ENCODE measurements at places on chromosomes 4 and X.

DNA sequence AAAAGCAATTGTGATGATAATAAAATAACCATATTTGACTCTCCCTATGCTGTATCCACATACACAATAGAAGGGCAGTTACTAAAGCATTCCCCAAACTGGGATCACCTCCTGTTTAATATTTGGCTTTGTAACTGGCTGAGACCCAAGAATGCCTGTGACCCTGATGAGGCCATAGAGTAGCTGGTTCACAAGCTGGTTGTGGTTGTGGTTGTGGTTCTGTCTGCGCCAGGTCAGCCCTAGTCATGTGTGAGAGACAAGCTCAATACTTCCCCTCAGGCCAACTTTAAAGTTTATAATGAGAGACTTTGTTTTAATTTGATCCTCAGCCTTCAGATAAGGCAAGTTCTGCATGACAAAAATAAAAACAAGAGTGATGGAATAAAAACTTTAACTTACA lies 209.9 kb downstream of the PARM1 start:
- DNase-seq: no peak

DNA sequence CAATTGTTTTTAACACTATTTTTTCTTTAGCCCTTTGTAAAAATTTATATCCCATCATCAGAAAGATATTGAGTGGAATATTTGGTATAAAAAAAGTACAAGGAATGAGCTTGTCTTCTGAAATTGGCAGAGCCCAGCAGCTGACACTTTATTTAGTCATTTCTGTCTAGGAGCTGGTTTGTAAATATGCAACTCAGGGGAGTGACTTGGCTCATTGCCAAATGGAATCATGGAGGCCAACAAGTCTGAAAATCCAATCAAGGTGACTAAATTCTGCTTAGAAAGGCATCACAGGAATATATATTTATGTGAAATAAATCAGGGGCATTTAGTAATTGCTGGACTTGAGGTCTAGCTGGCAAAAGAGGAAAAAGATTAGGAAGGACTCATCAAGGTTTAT lies 74.4 kb downstream of the OTC start:
- no peak for DNase-seq

GRCh38 chr4:100014616-100015015 lies 64.5 kb upstream of the H2AZ1 start:
- DNase-seq: no peak

- no peak for DNase-seq
Measured at GRCh38 chr4:22434895-22435294, 81.0 kb downstream of the ADGRA3 start.

DNA sequence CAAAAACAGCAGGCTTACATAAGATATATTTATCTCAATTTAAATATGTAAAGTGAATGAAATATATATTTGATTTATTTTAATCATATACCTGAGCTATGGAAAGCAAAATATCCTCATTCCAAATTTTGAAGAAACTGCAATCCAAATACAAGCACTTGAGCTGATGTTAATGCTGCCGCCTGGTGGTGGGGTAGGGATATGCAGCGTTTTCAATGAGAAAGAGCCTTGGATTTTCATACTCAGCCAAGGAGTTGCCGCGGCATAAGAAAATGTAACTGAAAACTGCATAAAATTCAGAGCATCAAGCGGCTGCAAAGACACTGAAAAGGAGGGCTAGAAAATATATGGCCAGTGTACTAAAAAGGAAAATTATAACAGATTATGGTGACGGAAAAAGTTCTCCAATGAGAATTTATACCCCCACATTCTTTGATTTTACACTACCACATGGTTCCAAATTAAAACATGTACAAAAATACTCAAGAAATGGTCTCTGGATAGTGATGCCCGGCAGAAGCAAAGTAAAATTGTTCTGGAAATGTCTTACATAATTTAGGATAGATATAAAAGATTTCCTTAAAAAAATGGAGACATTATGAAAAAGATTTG lies 660.3 kb upstream of the PITX2 start:
- DNase-seq: no peak
